Effector CD8-positive, alpha-beta T cell (primary cell): ENCODE measurements at places on chromosomes 2 and 18.

DNA sequence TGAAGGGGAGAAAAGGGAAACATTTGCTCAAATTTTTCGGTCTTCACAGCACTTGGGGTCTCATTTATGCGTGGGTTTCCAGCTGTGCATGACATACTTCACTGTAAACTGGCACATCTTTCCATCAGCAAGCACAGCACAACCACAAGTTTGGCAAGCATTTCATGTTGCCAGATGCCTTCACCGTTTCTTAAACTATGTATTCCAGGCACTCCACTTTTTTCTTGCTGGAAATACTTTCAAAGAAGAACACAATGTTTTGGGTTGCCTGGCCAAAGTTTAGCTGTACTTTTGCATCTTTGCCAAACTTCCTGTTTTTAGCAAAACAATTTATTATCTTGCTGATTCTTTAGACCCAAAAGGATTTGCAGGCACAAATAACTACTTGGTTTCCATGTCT lies 194.6 kb upstream of the MEIS1 start:
- no peak for DNase-seq

- DNase-seq = no peak
Measured at GRCh38 chr2:54604871-54605270, 118.6 kb upstream of the EML6 start.

DNA sequence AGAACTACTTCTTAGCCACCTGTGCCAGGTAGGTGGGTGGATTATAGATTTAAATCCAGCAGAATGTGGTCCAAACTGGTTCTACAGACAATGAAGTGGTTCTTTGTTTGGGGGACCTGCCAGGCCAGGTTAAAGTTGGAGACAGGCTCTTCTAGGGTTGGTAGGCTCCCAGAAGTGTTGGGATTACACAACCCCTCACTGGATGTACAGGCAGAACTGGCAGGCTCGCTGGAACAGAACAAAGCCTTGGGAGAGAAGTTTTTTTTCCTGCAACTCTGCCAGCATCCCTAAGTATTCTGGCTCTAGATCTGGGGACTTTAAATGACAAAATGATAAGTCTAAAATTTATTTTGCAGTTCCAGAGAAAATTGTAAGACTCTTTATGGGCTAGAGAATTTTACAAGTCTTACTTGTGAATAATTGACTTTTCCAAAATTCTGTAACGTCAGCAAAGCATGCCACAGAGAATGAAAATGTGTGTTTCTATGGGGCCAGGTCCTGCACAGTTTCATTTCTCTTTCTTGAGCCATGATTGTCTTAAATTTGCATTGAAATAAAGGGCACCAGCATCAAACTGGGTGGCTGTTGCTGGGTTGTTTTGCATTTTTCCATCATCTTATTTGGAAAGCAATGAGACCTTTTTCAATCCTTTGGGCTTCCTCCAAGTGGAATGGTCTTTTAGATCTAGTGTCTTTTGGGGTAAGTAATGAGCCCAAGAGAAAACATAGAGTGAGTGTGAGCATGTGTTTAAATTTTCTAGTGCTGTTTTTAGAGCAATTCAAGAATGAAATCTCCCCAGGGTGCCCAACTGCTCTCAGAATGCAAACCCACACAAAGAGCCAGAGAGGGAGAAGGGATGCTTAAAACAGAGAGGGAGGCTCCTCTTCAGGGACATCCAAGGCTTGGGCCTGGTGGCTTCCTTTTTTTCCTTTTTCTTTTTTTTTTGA lies 32.4 kb upstream of the ATL2 start:
- DNase-seq = no peak

DNA sequence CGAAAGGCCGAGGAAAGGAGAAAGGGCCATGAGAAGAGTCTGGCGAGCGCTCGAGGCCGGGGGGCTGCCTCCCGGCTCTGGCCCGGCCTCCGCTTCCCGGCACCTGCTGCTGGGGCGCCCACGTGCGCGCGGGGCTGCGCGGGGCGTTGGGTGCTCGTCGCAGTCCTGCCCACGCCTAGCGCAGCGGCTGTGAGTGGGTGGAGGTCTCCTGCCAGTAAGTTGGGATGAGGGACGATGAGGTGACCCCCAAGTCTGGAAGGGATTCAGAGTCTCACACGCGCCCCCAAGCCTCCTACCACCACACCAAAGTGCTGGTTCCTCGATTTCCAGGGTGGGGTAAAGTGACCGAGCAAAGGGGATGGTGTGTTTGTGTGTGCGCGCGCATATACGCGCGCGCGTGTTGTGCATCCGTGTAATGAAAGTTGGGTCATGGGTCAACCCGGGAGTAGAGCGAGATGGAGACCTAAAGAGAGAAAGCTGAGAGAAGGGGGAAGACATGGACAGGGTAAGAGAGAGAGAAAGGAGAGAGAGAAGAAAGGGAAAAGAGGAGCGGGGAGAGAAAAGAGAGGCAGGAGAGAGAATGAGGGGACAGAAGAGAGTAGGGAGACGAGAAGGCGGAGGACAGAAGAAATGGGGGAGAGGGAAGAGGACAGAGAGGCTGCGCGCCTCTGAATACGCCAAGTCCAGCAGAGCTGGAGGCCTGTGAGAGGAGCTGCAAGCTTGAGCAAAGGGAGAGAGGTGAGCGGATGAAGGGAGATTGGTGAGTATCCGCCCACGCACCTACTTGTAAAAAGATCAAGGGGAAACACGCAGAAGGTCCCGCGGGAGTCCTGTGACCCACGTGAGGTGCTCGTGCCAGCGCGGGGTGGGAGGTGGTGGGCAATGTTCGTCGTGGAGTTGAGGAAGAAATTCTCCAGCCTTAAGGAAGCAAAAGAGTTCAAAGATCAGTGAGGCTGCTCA lies 1.7 kb upstream of the NETO1 start:
- DNase-seq = no peak

DNA sequence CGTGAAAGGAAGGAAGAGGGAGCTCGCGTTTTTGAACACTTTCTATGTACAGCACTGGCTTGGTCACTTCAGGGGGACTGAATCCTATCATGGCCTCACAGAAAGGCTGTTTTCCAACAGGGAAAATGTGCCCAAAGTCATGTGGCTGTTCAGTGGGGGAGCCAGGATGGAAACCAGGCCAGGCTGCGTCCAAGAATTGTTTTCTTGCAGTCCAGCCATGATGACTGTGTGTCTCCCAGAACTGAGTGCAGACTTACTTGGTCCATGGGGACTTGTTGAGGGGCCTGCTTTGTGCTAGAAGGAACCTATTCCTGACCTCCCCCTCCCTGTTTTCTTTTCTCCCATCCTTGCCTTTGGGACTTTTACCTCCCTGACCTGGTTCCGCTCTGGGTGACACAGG lies 46.9 kb downstream of the EMILIN2 start:
- DNase-seq = no peak

GRCh38 chr2:96198921-96199320 lies 9.7 kb downstream of the STARD7 start:
- no peak for DNase-seq

- DNase-seq = no peak
Measured at GRCh38 chr18:48412339-48412929, 3.3 kb upstream of the ZBTB7C start.

GRCh38 chr2:239609162-239609561 lies 208.3 kb upstream of the HDAC4 start:
- no peak for DNase-seq

GRCh38 chr2:150046211-150046610 lies 441.3 kb downstream of the RND3 start:
- no peak for DNase-seq

GRCh38 chr2:191350826-191351225 lies 105.6 kb downstream of the MYO1B start:
- no peak for DNase-seq

GRCh38 chr18:48490641-48491293 lies 48.1 kb upstream of the CTIF start:
- DNase-seq = no peak

DNA sequence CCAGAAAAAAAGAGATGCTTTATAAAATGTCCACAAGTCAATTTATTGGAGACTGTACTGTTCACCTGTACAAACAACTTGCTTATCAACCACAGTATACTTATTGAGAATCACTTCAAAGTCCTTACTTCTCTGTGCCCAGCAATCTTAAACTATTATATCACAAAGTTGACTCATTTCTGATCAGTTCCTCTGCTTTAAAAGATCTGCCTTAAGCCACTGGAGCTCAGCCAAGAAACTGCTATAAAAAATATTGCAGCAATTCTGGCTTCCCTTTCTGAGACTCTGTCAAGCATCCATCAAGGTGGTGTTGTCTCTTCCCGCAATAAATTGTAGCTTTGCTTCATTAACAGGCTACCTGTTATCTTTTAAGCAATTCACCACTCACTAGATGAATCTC lies 375.2 kb upstream of the SPHKAP start:
- DNase-seq = no peak

GRCh38 chr2:222284466-222284865 lies 14.3 kb downstream of the PAX3 start:
- DNase-seq = no peak

- no peak for DNase-seq
Measured at GRCh38 chr18:48990481-48991318, 39.9 kb upstream of the SMAD7 start.

DNA sequence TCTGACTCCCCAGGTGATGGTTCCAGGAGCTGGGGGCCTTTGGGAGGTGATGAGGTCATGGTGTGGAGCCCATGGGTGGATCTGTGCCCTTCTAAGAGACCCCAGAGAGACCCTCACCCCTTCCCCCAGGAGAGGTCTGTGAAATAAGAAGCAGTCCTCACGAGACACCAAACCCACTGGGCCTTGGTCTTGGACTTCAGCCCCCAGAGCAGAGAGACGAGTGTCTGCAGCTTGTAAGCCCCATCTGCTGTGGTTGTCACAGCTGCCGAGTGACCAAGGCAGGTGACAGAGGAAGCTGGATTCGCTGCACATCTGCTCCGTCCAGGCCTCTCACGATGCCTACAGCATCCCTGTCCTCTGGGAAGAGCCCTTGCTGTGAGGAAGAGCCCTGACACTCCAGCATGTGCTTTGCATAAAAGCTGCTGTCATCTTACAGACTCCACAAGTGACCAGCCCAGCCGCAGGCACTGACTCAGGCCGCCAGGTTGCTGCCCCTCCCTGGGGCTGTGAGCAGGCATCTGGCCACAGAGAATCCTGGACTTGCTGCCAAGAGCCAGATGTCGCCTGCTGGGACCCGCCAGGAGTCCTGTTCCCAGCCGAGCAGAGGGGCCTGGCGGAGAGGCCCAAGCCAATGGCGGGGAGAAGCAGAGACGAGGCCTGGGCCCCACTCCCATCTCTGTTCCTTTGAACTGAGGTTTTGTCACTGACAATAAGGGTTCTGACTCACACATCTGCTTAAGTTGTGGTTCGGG lies 150.8 kb downstream of the PXDN start:
- no peak for DNase-seq

DNA sequence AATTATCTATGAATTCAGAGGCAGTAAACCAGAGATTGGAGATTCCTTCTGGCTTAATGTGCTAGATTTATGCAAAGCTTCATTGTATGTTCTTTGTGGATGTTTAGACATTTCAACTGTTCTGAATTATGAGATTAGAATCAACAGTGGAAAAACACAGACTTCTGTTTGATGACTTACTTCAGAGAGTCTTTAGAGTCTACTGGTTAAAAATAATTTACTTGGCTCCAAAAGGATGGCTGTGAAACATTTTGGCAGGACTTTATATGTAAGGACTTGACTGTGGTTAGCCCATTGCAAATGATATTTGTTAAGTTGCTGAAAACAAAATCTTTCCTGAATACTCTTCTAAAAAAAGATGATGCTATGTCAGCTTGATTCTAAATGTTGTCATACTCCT lies 25.5 kb upstream of the LRRC30 start:
- no peak for DNase-seq

DNA sequence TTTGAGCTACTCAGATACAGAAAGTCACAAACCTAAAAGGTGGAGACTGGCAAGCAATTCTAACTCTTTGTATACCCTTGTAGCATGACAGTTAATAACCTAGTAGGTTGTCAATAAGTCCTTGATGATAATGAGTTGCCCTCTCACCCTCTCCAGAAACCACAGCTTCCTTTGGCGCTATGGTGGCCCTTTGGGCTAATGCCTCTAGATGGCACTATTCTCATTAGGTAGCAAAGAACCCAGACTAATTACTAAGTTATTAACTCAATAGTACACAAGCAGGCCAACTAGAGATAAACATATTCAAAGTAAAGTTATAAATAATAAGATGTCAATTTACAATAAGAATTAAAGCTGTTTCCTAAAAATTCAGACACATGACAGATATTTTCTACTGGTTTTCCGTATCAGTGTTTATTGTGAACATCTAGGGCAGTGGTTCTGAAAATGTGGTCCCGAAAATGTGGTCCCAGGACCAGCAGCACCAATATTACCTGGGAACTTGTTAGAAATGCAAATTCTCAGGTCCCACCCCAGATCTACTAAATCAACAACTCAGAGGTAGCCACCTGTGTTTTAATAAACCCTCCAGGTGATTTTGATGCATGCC lies 41.1 kb downstream of the LDAH start:
- DNase-seq = no peak

- DNase-seq = no peak
Measured at GRCh38 chr2:136132825-136133155, 14.8 kb upstream of the CXCR4 start.

DNA sequence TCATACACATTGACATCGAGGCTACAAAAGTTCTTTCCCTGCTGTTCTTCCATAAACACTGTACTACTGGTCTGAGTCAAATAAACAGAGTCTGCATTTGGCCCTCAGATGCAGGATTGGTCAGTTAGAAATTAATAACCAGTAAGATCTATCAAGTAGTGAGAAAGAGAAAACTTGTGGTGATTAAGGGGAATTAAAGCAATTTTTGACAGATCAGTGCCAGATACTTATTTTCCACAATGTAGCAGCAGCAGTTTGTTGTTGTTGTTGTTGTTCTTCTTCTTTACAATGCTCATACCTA lies 85.0 kb downstream of the IKZF2 start:
- no peak for DNase-seq

DNA sequence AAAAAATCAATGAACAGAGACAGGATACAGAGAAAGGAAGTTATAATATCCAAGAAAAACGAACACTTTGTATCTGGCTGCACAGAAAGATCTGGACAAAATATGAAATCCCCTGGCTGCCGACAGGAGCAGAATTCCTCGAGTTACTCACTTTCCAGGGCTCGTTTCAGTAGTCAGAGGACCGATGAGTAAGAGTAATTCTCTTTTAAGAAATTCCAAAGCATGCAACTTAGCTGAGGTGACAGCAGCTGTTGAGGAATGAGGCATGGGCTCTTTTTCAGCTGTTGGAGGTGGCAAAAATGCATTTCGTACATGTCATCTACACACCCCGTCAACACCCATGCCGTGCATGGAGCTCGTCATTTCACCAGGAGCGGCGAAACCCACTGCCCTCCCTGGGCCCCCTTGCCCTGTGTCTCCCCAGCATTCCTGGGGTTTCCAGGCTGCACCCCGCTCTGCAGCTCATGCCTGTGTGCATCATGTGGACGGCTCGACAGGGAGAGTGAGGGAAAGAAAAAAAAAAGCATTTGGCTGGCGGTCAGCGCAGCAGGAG lies 210.8 kb upstream of the SMIM21 start:
- no peak for DNase-seq

- DNase-seq = no peak
Measured at GRCh38 chr18:21834299-21834660, 93.7 kb downstream of the MIB1 start.

GRCh38 chr2:192286093-192286701 lies 91.5 kb upstream of the TMEFF2 start:
- DNase-seq = no peak

GRCh38 chr2:231362555-231363184 lies 32.8 kb upstream of the B3GNT7 start:
- no peak for DNase-seq

GRCh38 chr2:86107031-86107430 lies 996 bp downstream of the PTCD3 start:
- DNase-seq = no peak
